ENCODE measurements at places on chromosomes 1 and 21. TPM values are rescaled to one million over a fixed set of nuclear protein-coding genes. Genes with fewer than 3 reads are reported as not detected.

Gene VPS26C
- 48.1 TPM for total RNA-seq

Gene SNIP1
- total RNA-seq, result 51.4 TPM

Gene CDA
- 0.81 TPM for total RNA-seq

Gene CNR2
- 0.08 TPM for total RNA-seq

Gene S100A14
- not detected for total RNA-seq

Gene RGL1
- total RNA-seq, result 58.2 TPM

Gene HSD3B1
- total RNA-seq, result 0.24 TPM

Gene OVAAL
- not detected for total RNA-seq

DNA sequence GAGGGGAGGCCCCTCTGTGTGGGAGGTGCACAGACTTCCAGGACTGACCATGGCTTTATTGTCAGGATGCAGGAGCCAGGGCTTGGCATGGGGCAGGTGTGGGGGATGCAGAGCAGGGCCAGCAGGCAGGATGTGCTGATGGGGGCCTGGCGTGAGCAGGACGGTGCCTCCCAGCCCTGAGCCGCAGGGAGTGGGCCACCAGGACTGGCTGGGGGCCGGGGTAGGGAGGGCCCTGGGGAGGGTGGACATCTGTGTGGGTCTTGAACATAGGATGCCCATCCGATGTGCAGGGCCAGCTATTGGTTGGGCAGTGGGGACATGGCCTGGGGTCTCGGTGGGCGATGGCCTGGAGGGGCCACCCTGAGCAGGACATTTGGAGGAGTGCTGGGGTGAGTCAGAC lies 15.6 kb downstream of the PRMT2 start:
- DNase-seq, result no peak

DNA sequence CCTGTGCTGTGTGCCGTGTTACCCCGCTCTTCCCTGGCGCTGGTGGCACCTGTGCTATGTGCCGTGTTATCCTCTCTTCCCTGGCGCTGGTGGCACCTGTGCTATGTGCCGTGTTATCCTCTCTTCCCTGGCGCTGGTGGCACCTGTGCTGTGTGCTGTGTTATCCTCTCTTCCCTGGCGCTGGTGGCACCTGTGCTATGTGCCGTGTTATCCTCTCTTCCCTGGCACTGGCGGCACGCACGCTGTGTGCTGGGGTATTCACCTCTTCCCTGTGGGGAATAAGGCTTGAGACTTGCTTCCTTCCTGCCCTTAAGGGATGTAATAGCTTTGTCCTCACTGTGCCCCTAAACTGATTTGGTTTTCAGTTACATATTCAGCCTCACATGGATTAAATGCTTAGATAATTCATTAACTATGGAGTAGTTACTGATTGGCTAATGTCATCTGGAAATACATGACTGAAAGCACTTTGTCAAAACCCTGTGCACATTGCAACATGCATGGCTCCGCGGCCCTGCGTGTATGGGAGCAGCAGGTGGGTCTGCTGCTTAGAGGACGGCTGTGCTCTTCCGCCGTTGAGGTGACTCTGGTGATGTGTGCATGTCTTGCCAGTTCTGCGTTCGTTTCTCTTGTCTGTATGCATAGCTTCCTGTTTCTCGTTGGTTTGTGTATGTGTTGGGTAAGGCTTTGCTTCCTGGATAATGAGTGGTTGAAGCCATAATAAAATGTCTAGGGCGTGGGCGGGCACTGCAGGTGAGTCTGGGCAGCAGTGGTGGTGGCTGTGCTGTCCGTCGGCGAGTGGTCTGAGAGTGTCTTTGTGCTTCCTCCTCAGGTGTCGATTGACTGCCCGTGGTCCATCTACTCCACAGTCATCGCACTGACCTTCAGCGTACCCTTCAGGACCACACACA lies 17.9 kb upstream of the PWP2 start:
- peak; percentile 12 for DNase-seq

DNA sequence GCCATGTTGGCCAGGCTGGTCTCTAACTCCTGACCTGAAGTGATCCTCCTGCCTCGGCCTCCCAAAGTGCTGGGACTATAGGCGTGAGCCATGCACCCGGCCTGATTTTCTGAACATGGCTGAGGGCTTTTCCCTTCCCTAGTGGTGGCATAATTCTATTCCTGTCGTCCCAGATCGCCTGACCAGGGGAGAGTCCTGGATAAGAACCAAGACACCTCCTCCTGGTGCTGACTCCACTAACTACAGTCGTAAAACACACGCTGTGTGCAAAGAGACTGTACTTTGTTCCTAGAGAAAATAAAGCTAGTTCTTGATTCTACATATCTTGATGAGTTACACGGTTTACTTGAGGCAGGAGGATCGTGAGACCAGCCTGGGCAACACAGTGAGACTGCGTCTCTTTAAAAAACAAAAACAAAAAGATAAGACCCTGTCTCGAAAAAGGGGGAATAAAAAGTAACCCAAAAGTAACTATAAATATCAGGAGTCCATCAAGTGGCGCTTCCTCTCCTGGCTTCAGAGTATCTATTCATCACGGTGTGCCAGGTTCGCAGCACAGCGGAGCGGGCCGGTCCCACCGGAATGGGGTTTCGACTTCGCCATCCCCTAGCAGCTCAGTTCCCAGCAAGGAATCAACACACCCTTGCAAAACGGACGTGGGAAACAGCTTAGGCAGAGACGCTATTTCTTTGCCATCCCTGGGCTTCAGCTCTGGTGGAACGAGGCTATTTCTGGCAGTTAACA lies 973 bp downstream of the SDF4 start:
- no peak for DNase-seq

- DNase-seq, result no peak
These were observed 68.5 kb downstream of the SCMH1 start for GRCh38 chr1:41173651-41174050.

DNA sequence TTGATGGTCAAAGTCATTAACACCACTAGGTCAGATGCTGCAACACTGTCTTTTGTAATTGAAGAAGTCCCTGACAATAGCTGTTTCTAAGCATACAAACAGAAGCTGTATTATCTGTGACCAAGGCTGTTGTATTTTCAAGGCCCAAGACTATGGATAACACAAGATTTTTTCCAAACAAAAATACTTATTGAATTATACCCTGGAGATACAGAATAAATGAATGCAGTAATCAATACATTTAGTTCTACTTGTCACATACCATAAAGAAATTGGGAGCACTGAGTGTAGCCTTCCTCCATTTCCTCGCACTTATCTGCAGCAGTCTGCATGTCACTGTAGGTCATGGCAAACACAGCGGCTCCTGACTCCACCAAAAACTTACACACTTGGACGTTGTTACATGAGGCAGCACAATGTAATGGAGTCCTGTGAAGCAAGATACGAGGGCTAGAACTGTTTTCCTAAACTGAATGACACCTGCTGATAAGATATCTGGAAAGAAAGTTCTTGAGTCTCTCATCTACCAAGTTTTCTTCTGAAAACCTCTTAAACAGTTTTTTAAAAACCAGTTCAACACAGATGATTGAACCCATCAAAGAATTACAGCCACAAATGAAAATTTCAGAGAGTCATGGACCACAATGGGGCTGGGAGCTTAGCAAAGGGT lies 56.9 kb downstream of the TP53BP2 start:
- no peak for DNase-seq

DNA sequence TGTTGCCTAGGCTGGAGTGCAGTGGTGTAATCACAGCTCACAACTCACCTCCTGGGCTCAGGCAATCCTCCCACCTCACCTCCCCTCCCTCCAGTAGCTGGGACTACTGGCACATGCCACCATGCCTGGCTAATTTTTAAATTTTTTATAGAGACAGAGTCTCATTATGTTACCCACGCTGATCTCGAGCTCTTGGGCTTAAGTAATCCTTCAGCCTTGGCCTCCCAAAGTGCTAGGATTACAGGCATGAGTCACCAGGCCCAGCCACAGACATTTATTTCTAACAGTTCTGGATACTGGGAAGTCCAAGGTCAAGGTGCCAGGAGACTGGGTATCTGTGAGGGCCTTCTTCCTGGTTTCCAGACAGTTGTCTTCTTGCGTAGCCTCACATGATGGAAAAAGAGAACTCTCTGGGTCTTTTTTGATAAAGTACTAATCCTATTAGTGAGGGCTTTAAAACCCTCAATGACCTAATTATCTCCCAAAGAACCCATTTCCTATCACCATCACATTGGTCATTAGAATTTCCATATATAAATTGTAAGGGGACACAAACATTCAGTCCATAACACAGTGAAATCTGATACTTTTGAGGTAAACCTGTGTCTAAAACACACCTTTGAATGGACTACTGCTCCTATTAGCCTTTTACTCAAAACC lies 67.9 kb downstream of the PHACTR4 start:
- DNase-seq, result peak; percentile 24

GRCh38 chr1:15949453-15950245 lies 26.3 kb downstream of the ZBTB17 start:
- peak; percentile 96 for DNase-seq

GRCh38 chr1:198833706-198834503 lies 195.1 kb downstream of the PTPRC start:
- DNase-seq, result no peak

DNA sequence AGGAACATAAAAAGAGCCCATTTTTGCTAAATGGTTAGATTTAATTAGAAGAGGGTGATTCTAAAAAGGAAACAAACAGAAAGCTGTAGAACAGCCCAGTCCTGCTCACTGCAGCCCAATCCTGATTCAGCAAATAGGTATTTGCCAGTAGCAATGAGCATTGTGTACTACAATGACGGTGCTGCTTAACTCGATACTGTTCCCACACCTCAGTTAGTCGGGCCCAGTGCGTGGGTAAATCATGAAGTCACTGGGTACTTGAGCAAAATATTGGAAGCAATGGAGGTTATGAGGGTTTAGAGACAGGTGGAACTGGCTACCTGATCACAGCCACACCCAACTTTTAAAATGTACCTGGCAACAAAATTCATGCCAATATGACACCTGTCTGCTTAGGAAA lies 101.5 kb upstream of the ADGRL2 start:
- DNase-seq, result no peak

DNA sequence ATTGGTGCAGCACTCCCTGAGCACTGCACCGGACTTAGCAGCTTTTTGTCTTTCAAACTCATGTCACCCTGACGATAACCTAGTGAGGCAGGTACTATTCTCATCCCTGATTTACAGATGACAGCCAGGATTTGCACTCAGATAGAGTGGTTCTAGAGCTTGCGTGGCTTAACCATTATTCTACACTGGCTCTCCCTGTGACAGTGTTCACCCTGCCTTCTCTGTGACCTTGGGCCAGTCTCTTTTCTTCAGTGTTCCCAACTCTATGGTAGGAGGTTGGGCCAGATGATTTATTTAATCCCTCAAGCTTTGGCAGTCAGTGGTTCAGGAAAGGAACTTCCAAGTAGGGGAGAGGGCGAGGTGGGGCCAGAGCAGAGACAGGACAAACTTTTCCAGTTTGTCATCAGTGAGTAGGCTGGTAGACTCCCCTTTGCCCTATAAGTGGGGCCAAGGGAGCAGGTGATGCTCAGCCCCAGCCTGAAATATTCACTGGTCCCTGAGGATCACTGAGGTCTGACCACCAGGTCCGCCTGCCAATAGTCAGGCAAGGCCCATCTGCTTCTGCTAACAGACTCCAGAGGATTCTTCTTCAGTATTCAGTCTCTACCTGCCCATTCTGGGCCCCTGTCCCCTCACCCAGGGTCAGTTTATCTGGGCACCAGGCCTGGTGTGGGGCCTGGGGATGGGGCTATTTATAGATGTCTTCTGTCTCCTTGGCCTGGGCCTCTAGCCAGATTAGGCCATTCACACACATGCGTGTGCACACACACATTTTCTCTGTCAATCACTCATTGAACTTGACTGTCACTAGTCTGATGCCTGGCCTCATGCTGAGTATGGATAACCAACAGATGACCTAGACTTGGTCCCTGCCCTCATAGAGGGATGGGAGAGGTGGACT lies 8.8 kb upstream of the FABP3 start:
- no peak for DNase-seq

GRCh38 chr1:163035446-163036249 lies 33.5 kb upstream of the RGS4 start:
- DNase-seq, result no peak

GRCh38 chr1:22821027-22821426 lies 110.4 kb downstream of the EPHB2 start:
- no peak for DNase-seq

GRCh38 chr1:223683586-223684487 lies 18.3 kb upstream of the CAPN8 start:
- DNase-seq, result peak; percentile 67

- DNase-seq, result no peak
These were observed 112.9 kb upstream of the SOD1 start for GRCh38 chr21:31546443-31547170.

DNA sequence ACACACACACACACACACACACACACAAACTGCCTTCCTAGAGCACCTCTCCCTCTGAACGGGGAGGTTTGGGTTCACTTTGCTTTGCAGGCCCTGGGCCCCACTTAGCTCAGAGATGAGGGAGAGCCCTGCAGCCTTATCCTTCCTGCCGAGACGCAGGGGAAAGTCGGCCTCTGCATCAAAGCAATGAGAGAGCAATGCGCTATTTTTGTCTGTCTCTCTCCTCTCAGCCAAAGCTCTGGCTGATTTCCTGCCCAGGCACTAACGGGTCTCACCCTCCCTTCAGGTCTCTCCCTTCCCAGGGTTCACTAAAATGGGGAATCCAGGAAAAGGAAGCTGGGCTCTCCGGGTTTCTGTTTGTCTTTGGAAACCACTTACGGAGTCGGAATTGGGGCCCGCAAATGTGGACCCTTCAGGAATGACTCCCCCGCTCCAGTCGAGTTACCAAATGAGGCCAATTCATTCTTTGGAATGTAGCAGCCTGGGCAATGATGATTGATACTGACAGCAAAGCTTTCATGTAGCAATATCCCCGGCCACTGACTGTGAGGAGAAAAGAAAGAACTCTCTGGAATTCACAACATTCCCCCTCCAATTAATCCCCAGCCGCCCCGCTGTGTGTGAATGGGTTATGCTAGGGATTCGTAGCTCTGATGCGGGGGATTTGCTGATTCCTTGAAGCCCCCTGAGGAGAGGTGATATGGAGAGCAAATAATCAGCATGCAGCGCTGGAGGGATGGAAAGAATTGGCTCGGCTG lies 61.5 kb upstream of the WLS start:
- peak; percentile 43 for DNase-seq

GRCh38 chr1:95018602-95019369 lies 54.0 kb downstream of the ALG14 start:
- no peak for DNase-seq

DNA sequence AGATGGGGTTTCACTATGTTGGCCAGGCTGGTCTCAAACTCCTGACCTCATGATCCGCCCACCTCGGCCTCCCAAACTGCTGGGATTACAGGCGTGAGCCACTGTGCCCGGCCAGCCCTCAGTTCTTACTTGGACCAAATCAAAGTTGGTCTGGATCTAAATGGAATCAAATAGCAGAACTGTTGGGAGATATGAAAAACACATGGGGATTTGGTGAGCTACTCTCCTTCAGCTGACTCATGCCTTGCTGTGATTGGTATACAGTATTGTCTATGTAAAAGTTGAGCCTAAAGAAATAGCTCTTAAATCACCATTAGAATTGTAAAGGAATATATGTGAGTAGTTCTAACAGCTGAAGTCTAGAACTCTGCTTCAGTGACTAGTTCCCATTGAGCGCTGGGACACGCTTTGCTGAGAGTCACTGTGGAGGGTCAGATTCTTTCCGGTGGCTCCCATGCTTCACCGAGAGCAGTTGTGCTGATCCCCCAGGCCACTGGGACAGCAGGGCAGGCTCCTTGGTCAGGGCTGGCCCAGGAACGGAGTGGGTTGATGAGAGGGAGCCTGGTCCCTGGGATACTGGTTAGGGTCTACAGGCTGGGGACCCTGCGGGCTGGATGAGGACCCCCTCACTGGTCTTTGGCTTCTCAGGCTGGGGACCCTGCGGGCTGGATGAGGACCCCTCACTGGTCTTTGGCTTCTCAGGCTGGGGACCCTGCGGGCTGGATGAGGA lies 14.0 kb downstream of the PKNOX1 start:
- DNase-seq, result no peak

- no peak for DNase-seq
These were observed 16.8 kb upstream of the INTS3 start for GRCh38 chr1:153711026-153711425.

- DNase-seq, result no peak
These were observed 19.9 kb downstream of the VPS13D start for GRCh38 chr1:12249748-12250147.

Data from testis (tissue), 5 donors.